ENCODE measurements at places on chromosomes 13 and 19. TPM values are rescaled to one million over a fixed set of nuclear protein-coding genes. Genes with fewer than 3 reads are reported as not detected.

The GPR12 gene
- not detected for total RNA-seq

The SLC17A7 gene
- 0.54 TPM for total RNA-seq

The CRLF1 gene
- total RNA-seq = 3.1 TPM

The PSG6 gene
- total RNA-seq = not detected

The CEACAM21 gene
- not detected for total RNA-seq

The PTPRH gene
- total RNA-seq = 5.0 TPM

The KIR2DL3 gene
- not detected for total RNA-seq

The PRR12 gene
- 31.4 TPM for total RNA-seq

The RASAL3 gene
- total RNA-seq = not detected

The LENG9 gene
- 4.8 TPM for total RNA-seq

The FUT3 gene
- total RNA-seq = not detected

The RGCC gene
- total RNA-seq = 4.0 TPM

The LGALS7 gene
- total RNA-seq = not detected

The CGB2 gene
- not detected for total RNA-seq

The KLK2 gene
- not detected for total RNA-seq

The CXCL17 gene
- total RNA-seq = not detected

The KLK4 gene
- not detected for total RNA-seq

The ADGRE3 gene
- not detected for total RNA-seq

The OLFM4 gene
- not detected for total RNA-seq

The ZBTB45 gene
- 18.9 TPM for total RNA-seq

The SIGLEC5 gene
- not detected for total RNA-seq
